Breast epithelium (tissue), 4 donors: ENCODE measurements at places on chromosomes 1 and 21. TPM values are rescaled to one million over a fixed set of nuclear protein-coding genes. Genes with fewer than 3 reads are reported as not detected.

Gene GLIS1
- 2.0 TPM for total RNA-seq

Gene SLC44A5
- 3.6 TPM for total RNA-seq

Gene SH2D5
- total RNA-seq, result not detected

Gene MYOC
- 2.0 TPM for total RNA-seq

Gene LORICRIN
- total RNA-seq, result not detected

Gene ADCY10
- 0.15 TPM for total RNA-seq

DNA sequence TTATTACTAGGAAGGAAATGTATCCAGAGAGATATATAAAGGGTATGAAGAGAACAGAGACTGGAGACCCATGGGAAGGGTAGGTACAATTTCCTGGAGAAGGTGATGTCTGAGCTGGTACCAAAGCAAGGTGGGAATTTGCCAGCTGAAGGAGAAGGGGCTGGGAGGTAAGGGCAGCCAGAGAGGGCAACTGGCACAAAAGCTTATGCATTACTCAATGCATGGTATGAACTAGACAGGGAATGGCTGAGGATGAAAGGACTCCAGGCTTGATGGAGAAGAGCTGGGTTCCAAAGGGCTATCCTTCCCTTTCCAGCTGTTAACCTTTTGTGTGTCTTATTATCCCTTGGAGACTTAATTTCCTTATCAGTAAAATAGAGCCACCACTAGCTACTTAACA is 113.6 kb upstream of the GADD45A start:
- no peak overlapping the region for H3K4me3 ChIP-seq
- H3K4me1 ChIP-seq, result no peaks in the 10 kb centered on the region
- no peak for DNase-seq
- no peak overlapping the region for H3K27ac ChIP-seq
- H3K36me3 ChIP-seq, result no peaks in the 10 kb centered on the region

- H3K36me3 ChIP-seq, result no peaks in the 10 kb centered on the region
- H3K4me3 ChIP-seq, result no peak overlapping the region
- no peak overlapping the region for H3K27ac ChIP-seq
- H3K27me3 ChIP-seq, result no peaks in the 10 kb centered on the region
Observed at GRCh38 chr21:34914239-34914638, 134.9 kb downstream of the RUNX1 start.

- no peaks in the 10 kb centered on the region for H3K4me1 ChIP-seq
- no peak overlapping the region for H3K4me3 ChIP-seq
- no peak overlapping the region for H3K27ac ChIP-seq
- DNase-seq, result no peak
Observed at GRCh38 chr1:159443066-159443750, 3.7 kb downstream of the OR10J1 start.

DNA sequence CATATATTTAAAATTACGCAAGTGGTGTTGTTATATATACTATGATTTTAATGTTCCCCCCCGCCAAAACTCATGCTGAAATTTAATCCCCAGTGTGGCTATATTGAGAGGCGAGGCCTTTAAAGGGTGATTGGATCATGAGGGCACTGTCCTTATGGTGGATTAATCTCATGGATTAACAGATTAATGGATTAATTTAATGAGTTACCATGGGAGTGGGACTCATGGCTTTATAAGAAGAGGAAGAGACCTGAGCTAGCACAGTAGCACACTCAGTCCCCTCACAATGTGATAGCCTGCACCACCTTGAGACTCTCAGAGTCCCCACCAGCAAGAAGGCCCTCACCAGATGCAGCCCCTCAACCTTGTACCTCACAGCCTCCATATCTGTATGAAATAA is 34.8 kb downstream of the C1orf198 start:
- H3K27me3 ChIP-seq, result no peaks in the 10 kb centered on the region
- H3K4me1 ChIP-seq, result no peaks in the 10 kb centered on the region
- no peak for DNase-seq
- no peak overlapping the region for H3K4me3 ChIP-seq
- no peak overlapping the region for H3K27ac ChIP-seq
- H3K36me3 ChIP-seq, result no peaks in the 10 kb centered on the region

GRCh38 chr1:201710632-201711597 is 118.0 kb upstream of the IPO9 start:
- H3K4me1 ChIP-seq, result peaks cover 14% of the 10 kb centered on the region
- H3K27ac ChIP-seq, result peak overlapping the region; percentile 97
- H3K4me3 ChIP-seq, result no peak overlapping the region
- no peak for DNase-seq
- H3K36me3 ChIP-seq, result no peaks in the 10 kb centered on the region

- H3K4me3 ChIP-seq, result peak overlapping the region; percentile 58
- no peaks in the 10 kb centered on the region for H3K36me3 ChIP-seq
- peaks cover 19% of the 10 kb centered on the region for H3K27me3 ChIP-seq
- no peaks in the 10 kb centered on the region for H3K4me1 ChIP-seq
- H3K27ac ChIP-seq, result no peak overlapping the region
Observed at GRCh38 chr1:26158271-26158907, 490 bp upstream of the FAM110D start.

- peak within 1 kb of the TSS; percentile 88 for H3K4me3 ChIP-seq
- DNase-seq, result peak; percentile 98
- peak within 1 kb of the TSS; percentile 92 for H3K27ac ChIP-seq
- H3K36me3 ChIP-seq, result no peaks in the 10 kb centered on the region
- no peaks in the 10 kb centered on the region for H3K4me1 ChIP-seq
- no peaks in the 10 kb centered on the region for H3K27me3 ChIP-seq
Observed at GRCh38 chr1:10398734-10399443, at the start of gene PGD. TSS of gene PGD (plus strand) at chr1:10399064. CDS start at chr1:10399118, 54 bp downstream.

GRCh38 chr1:198201956-198202784 is 45.4 kb downstream of the NEK7 start:
- H3K4me3 ChIP-seq, result no peak overlapping the region
- DNase-seq, result no peak
- H3K27me3 ChIP-seq, result no peaks in the 10 kb centered on the region
- no peak overlapping the region for H3K27ac ChIP-seq

- no peak overlapping the region for H3K4me3 ChIP-seq
- H3K27me3 ChIP-seq, result no peaks in the 10 kb centered on the region
- H3K36me3 ChIP-seq, result no peaks in the 10 kb centered on the region
- no peak overlapping the region for H3K27ac ChIP-seq
Observed at GRCh38 chr1:9490605-9491339, 48.5 kb upstream of the SLC25A33 start.

- DNase-seq, result no peak
- no peaks in the 10 kb centered on the region for H3K36me3 ChIP-seq
- no peaks in the 10 kb centered on the region for H3K27me3 ChIP-seq
- no peak overlapping the region for H3K4me3 ChIP-seq
- no peak overlapping the region for H3K27ac ChIP-seq
Observed at GRCh38 chr1:143610196-143610595, 361.6 kb downstream of the FAM72C start.

- H3K4me3 ChIP-seq, result no peak overlapping the region
- no peaks in the 10 kb centered on the region for H3K36me3 ChIP-seq
- H3K27me3 ChIP-seq, result no peaks in the 10 kb centered on the region
- H3K4me1 ChIP-seq, result no peaks in the 10 kb centered on the region
- H3K27ac ChIP-seq, result no peak overlapping the region
Observed at GRCh38 chr1:117819301-117819700, 110.1 kb downstream of the GDAP2 start.

DNA sequence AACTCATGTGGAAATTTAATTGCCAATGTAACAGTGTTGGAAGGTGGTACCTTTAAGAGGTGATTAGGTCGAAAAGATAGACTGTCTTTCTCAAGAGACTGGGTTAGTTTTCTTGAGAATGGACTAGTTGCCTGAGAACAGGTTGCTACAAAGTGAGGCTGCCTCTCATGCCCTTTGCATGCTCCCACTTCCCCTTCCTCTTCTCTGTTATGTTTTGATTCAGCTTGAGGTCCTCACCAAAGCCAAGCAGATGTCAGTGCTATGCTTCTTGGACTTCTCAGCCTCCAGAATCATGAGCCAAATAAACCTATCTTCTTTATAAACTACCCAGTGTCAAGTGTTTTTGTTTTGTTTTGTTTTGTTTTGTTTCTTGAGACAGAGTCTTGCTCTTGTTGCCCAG is 187.0 kb upstream of the RUNX1 start:
- no peak for DNase-seq
- no peaks in the 10 kb centered on the region for H3K27me3 ChIP-seq
- H3K27ac ChIP-seq, result no peak overlapping the region
- no peak overlapping the region for H3K4me3 ChIP-seq
